Nasal cavity respiratory epithelium epithelial cell of viscerocranial mucosa (primary cell): ENCODE measurements at places on chromosomes 13 and 19. TPM values are rescaled to one million over a fixed set of nuclear protein-coding genes. Genes with fewer than 3 reads are reported as not detected.

The TMEM86B gene
- total RNA-seq, result 0.68 and 2.0 TPM in 2 replicates

The ZNF175 gene
- total RNA-seq, result 1.4 and 3.2 TPM in 2 replicates

The PPP1R13L gene
- total RNA-seq, result 20.2 and 91.4 TPM in 2 replicates

The VSTM1 gene
- total RNA-seq, result not detected in 2 replicates

The KLK2 gene
- total RNA-seq, result not detected in 2 replicates

The AP1M2 gene
- total RNA-seq, result 111 and 115 TPM in 2 replicates

The MISP gene
- total RNA-seq, result 55.5 and 95.0 TPM in 2 replicates
